ENCODE measurements at places on chromosomes 7 and 10.

DNA sequence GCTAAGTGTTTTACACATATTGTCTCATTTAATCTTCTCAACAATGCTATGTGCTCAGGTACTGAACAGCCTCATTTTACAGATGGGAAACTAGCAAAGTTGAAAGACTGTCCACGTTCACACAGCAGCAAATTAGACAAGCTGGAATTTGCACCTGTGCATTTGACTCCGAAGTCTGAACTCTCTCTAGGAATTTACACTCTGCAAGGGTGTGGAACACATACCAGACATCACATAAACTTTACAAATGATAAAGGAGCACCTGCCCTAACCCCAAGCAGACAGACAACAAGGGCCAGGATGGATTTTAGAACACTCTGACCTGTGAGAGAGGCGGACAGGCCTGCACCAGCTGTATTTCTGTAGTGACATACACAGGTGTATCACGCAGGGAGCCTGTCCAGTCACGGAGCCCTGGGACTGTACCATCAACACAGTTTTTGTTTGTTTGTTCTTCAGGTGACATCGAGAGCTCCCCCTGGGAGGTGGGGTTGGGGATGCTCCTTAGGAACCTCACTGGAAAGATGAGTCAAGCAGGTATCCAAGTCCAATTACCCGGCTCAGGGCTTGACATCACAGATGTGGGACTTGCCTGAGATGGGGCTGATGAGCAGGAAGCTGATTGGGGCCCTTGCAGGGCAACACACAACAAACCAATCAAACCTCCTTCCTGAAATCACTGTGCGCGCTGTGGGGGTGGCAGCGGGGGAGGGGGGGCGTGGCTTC lies 31.0 kb downstream of the MKI67 start:
- peaks cover 36% of the 10 kb centered on the region for H3K36me3 ChIP-seq
- H3K4me1 ChIP-seq: no peaks in the 10 kb centered on the region

DNA sequence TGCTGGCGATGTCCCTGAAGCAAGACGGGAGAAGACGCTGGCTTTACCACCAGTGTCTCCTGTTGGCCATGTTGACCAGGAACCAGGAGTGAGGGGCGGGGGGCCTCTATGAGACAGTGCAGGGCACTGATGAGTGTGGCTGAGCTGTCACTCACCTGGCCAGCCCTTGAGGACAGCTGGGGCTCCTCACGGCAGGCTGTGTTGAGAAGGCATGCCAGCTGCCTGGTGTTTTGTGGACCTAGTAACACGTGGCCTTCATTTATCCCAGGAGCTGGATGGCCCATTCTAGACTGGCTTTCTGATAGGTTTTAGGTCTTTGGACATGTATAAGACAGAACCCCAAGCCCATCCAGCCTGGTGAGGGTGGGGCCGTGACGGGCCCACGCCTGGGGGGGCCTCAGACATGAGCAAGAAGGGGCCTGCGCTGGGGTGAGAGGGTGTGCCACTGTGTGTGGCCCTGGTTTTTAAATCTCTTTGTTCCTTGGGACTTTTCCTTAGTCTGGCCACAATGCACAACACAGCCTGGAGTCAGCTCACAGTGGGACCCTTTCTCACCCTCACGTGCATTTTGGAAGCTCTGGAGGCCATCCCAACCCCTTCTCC lies 10.5 kb downstream of the RHBDD2 start:
- no peaks in the 10 kb centered on the region for H3K4me1 ChIP-seq
- H3K36me3 ChIP-seq: peaks cover 57% of the 10 kb centered on the region
- no peak overlapping the region for H3K4me3 ChIP-seq
- no peak for DNase-seq

- no peak overlapping the region for H3K27ac ChIP-seq
- no peaks in the 10 kb centered on the region for H3K27me3 ChIP-seq
- no peaks in the 10 kb centered on the region for H3K36me3 ChIP-seq
- no peak overlapping the region for H3K4me3 ChIP-seq
- DNase-seq: no peak
Measured at GRCh38 chr7:86978808-86979506, 80.5 kb downstream of the ELAPOR2 start.

DNA sequence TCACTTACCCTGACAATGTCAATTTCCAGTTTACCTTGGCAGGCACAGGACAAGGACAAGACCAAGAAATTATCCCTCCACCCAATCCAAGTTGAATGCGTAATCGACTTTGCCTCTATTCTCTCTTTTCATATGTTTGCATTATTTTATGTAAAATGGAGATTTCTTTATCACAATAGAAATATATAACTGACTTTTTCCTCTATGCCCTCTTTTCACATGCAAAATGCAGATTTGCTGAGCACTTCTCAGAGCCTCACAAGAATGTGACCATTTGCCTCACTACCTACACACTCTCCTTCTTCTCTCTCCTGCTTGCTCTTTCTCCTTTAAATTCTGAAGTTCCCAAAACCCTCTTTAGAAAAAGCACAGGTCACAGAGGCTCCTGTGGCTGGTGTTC lies 15.1 kb downstream of the CYP3A43 start:
- H3K4me3 ChIP-seq: no peak overlapping the region
- no peaks in the 10 kb centered on the region for H3K4me1 ChIP-seq
- H3K27me3 ChIP-seq: no peaks in the 10 kb centered on the region
- H3K27ac ChIP-seq: no peak overlapping the region
- DNase-seq: no peak

DNA sequence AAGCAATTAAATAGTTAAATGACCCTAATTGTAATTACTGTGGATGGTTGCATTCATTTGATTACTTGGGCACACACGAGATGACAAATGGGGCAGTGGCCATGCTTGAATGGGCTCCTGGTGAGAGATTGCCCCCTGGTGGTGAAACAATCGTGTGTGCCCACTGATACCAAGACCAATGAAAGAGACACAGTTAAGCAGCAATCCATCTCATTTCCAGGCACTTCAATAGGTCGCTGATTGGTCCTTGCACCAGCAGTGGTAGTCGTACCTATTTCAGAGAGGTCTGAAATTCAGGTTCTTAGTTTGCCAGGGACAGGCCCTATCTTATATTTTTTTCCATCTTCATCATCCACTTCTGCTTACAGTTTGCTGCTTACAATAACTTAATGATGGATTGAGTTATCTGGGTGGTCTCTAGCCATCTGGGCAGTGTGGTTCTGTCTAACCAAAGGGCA lies 8.3 kb downstream of the PCBD1 start:
- peak; percentile 65 for DNase-seq
- H3K27me3 ChIP-seq: no peaks in the 10 kb centered on the region
- no peak overlapping the region for H3K27ac ChIP-seq
- H3K36me3 ChIP-seq: peaks cover 22% of the 10 kb centered on the region
- H3K4me3 ChIP-seq: no peak overlapping the region

DNA sequence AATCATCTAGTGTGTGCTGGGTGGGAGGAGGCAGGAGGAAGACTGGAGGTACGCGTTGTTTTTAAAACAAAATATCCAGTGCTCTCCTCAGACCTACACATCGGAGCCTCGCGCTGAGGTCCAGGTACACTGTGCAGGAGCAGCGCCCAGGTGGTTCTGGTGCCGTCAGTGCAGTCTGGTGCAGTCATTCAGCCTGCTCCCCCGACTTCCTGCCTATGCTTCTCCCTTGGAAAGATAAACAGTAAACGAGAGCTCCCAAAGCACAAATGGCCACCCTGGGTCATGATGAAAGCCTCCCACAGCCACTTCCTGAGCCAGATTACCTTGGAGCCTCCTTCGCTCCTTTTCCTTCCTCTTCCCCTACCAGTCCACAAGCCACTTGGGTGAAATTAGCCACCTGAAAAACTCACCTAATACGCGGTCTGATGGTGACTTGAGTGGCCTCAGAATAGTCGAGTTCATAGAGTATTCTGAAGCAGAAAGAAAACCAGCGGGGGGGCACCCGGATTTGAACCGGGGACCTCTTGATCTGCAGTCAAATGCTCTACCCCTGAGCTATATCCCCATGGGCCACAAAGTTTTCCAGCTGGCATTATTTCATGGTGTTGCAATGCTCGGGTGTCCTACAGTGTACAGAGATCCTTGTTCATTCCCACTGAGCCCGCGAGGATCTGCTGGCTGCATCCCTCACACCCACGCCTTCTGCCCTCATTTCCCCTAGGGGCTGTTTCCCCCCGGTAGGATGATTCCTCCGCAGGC lies 82.5 kb downstream of the ZNF467 start:
- DNase-seq: no peak
- no peak overlapping the region for H3K27ac ChIP-seq
- no peaks in the 10 kb centered on the region for H3K4me1 ChIP-seq
- H3K27me3 ChIP-seq: peaks cover 11% of the 10 kb centered on the region
- no peaks in the 10 kb centered on the region for H3K36me3 ChIP-seq

GRCh38 chr7:50822110-50822509 lies 39.4 kb upstream of the GRB10 start:
- no peaks in the 10 kb centered on the region for H3K36me3 ChIP-seq
- H3K27me3 ChIP-seq: no peaks in the 10 kb centered on the region
- no peak for DNase-seq
- H3K4me1 ChIP-seq: no peaks in the 10 kb centered on the region
- H3K4me3 ChIP-seq: no peak overlapping the region
- H3K27ac ChIP-seq: no peak overlapping the region

DNA sequence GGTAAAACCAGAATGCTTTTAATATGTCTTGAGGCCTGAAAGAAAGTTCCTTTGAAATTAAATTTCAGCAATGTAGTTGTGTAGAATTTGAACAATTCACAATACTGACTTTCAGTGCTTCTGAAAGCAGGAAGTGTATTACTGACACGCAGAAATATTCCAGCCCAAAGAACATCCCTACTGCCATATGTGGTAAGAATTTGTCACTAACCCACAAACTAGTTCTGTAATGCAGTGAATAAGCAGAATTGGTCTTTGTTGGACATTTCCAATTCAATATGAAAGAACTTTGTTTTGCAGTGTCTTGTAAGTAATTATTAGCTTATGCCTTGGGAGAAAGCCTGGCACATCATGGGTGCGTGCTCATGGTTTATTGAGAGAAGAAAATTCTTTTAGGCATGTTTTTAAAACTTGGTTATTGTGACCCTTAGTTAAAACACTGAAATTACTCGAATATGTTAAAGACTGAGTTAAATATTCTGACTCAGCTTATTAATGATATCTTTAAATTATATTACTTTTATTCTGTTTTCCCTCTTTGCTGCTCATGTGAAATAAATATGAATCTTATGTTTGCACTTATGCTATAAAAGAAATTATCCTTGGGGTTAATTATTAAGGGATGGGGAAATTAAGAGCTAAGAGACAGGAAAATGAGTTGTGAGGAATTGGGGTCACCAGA lies 33.4 kb downstream of the PTPN12 start:
- H3K36me3 ChIP-seq: peaks cover 86% of the 10 kb centered on the region
- H3K4me3 ChIP-seq: no peak overlapping the region
- no peaks in the 10 kb centered on the region for H3K4me1 ChIP-seq
- DNase-seq: no peak

- no peaks in the 10 kb centered on the region for H3K36me3 ChIP-seq
- peaks cover 3% of the 10 kb centered on the region for H3K4me1 ChIP-seq
- no peaks in the 10 kb centered on the region for H3K27me3 ChIP-seq
Measured at GRCh38 chr7:116210345-116211005, at the start of gene TES. Gene TES (plus strand): TSS chr7:116210539. CDS start chr7:116210708, 169 bp downstream.

DNA sequence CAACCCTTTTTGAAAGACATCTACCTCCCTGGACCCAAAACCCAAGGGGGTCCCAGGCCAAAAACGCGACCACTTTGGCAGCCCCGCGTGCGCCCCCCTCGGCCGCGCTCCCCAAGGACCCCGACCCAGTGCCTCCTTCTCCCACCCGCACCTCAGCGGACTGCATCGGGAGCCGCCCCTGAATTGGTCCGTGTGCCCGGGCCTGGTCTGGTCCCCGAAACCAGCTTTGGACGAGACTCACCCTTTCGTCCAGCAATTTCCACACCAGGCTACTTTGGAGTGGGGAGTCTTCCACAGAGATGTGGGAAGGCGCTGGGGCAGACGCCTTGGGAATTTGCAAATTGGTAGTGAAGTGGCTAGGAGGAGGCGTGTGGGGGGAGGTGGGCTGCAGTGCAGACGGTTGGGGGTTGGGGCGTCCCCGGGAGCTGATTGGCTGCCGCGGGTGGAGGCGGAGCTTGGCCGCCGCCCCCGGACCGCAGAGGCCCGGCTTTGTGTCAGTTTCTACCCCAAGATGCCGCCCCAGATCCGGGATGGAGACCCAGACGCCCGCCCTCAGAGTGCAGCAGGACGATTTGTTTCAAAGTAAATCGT lies 16.9 kb downstream of the TCAF1 start:
- peaks cover 7% of the 10 kb centered on the region for H3K36me3 ChIP-seq
- peaks cover 6% of the 10 kb centered on the region for H3K4me1 ChIP-seq
- peak; percentile 63 for DNase-seq
- H3K4me3 ChIP-seq: peak overlapping the region; percentile 42

GRCh38 chr7:1800902-1801301 lies 130.8 kb downstream of the ELFN1 start:
- DNase-seq: no peak
- no peaks in the 10 kb centered on the region for H3K27me3 ChIP-seq
- H3K36me3 ChIP-seq: no peaks in the 10 kb centered on the region
- H3K27ac ChIP-seq: no peak overlapping the region
- H3K4me3 ChIP-seq: no peak overlapping the region
